ENCODE measurements at places on chromosomes 11 and 22. TPM values are rescaled to one million over a fixed set of nuclear protein-coding genes. Genes with fewer than 3 reads are reported as not detected.
A peak's percentile ranks its signal among the peaks of the same experiment; 100 is the strongest.

- no peak for DNase-seq
Measured at GRCh38 chr11:12606597-12606996, 67.6 kb upstream of the TEAD1 start.

DNA sequence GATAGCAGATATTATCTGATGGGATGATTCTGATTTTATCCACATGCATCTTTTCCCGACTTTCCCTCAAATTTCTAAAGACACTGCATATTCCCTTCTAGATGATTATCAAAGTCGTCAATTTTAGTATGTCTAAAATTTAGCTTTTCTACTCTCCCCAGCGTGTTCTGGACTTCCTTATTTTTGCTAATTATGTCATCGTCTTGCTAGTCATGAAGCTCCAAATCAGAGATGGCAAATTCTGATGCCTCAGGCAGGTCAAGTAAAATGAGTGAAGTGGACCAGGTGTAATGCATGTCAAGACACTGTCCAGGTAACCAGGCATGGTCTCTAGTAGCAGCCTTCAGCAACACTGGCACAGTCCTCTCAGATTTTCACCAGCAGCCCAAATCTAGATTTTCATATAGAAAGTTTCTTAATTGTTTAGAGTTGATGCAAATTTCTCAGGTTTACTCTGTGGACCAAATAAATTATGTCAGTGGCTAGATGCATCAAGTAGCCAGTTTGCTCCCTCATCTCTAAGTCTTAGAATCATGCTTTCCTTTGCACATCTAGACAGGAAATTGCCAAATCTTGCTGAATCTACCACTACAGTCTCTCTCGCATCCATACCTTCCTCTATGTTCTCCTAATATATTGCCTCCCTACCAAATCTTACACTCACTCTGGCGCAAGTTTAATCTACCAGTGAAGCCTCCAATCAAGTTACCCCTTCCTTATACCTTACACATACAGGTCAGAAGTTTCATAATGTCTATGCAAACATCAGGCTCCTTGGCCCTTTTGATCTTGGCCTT is 10.6 kb downstream of the HSD17B12 start:
- DNase-seq = no peak

DNA sequence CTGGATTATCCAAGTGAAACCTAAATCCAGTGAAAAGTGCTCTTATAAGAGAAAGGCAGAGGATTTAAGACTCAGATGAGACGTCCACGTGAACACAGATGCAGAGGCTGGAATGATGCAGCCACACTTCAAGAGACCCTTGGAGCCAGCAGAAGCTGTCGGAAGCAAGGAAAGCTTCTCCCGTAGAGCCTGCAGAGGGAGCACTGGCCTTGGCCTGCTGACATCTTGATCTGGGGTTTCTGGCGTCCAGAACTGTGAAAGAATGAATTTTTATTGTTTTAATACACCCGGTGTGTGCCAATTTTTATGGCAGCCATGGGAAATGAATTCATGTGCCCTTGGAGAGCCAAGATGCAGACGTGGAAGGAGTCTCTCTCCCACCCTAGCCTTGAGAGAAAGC is 407.0 kb upstream of the B3GAT1 start:
- DNase-seq = no peak

DNA sequence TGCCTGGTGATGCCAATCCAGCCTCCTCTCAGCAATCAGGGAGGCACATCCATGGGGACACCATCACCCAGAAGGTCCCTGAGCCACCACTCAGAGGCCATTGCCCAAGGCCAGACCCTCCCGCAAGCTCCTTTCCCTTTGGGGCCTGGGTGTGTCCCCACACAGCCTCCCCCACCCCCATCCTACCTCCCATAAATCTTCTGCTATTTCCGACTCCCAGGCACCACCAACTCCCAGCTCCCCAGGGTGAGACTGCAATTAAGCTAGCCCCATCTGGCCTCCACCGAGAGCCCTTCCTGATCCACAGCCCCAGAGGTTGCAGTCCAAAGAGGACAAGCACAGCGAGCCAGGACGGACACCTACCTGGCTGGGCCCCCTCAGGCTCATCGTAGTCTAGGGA is 6.3 kb downstream of the ARHGAP1 start:
- DNase-seq = no peak

GRCh38 chr11:132357811-132358572 is 987.6 kb downstream of the NTM start:
- DNase-seq = no peak

- no peak for DNase-seq
Measured at GRCh38 chr11:96293598-96294021, 49.4 kb downstream of the MAML2 start.

DNA sequence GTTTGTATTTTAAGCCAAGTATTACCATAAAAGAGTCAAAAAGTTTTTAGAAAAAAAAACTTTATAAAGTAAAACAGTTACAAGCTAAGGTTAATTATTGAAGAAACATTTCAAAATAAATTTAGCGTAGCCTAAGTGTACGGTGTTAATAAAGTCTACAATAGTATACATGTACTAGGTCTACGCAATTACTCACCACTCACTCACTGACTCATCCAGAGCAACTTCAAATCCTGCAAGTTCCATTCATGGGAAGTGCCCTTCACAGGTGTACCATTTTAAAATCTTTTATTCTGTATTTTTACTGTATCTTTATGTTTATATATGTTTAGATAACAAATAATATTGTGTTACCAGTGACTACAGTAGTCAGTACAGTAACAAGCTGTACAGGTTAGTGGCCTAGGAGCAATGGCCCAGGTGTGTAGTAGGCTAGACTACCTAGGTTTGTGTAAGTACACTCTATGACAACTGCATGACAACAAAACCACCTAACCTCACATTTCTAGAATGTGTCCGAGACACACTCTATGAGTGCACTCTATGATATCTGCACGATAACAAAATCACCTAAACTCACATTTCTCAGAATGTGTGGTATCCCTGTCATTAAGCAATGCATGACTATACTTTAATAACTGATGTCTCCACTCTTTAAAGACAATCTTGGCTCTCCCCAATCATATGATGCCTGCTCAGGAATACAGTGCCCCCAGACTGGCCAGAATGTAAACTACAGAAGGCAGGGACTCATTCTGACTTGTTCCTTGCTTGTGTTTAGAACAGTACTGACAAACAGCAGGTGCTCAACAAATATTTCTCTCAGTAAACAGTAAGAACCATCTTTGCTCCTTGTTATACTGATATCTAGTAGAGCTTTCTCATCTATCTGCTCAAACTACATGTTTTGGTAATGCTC is 21.2 kb downstream of the KMT5B start:
- no peak for DNase-seq

GRCh38 chr11:134449713-134450112 is 37.7 kb upstream of the B3GAT1 start:
- DNase-seq = no peak

DNA sequence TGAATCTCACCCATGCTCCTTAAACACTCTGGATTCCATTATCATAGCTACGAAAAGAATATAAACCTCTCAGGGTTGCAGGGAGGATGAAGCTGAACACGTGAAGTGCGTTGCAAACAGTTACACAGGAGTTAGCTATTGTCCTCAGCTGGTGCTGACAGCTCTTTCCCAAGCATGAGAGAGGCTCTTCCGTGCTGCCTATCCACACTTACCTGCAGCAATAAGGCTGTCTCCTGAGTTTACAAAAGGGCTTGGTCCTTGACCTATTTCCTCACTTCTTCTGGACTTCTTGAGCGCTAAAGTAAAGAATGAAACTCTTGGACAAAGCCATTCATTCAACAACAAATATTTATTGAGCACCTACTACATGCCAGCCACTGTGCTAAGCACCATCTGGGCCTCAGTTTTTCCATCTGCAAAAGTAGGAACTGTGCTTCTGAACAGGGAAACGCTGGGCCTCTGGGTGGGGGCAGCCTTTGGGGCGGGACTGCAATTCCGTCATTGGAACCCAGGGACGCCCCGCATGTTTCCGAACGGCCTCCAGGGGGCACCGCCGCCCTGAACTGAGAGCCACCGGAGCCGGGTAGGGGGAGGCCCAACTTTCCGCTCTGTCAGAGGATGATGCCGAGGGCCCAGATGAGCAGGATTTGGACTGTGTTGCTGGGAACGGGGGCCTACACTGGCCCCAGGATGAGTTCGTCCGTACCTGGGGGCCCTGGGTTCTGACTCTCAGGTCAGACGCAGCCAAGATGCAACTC is 651 bp upstream of the ARL2 start:
- DNase-seq = peak; percentile 91

The CARNS1 gene
- total RNA-seq = 93.4 TPM

The RPS25 gene
- total RNA-seq = 428 TPM

The TEX54 gene
- not detected for total RNA-seq

Data from dorsolateral prefrontal cortex (tissue), 122 donors.